Cardiac muscle cell (in vitro differentiated cells and primary cell): ENCODE measurements at places on chromosomes 4 and X.

DNA sequence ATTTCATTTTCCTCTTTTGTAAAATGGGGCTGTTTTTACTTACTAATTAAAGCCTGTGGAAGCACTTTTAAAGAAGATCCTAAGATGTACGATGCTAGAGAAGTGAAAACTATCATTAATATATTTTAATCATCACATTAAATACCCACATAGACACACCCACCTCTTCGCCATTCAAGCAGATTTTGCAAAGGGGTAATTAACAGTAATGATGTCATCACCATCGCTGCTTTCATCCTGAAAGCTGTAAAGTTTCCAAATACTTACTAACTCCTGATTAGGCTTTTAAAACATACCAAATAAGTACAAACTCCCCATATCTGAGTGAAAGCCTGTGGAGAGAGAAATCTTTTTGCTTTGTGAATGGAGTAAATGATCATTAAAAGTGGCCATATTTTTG, 17.6 kb upstream of the NYX start:
- DNase-seq, result no peak

GRCh38 chrX:39618178-39618577, 479.6 kb downstream of the BCOR start:
- no peak for DNase-seq

DNA sequence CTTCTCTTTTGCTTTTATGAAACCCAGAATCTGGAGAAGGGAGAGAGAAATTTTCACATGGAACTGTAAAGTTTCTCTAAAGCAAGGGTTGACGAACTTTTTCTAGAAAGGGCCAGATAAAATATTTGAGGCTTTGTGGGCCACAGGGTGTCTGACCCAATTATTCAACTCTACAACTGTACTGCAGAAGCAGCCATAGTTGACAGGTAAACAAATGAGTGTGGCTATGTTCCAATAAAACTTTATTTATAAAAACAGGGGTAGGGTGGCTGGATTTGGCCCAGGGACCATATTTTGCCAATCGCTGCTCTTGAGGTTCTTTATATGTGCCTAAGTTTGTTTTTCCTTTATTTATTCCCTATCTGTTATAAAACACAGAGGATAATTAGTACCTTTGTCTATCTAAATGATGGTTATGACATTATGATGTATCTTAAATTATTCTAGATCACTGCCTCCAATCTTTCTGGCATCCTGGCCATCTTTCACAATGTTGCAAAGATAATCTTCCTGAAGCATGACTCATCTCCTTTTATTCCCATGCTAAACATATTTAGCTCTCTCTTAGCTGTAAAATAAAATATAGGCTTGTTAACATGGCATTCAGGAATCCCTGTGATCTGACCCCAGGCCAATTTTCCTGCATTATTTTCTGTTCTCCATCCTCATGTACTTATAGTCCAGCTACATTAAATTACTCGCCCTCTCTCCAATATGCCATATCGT, 106.8 kb upstream of the CBLL2 start:
- peak; percentile 23 for DNase-seq

DNA sequence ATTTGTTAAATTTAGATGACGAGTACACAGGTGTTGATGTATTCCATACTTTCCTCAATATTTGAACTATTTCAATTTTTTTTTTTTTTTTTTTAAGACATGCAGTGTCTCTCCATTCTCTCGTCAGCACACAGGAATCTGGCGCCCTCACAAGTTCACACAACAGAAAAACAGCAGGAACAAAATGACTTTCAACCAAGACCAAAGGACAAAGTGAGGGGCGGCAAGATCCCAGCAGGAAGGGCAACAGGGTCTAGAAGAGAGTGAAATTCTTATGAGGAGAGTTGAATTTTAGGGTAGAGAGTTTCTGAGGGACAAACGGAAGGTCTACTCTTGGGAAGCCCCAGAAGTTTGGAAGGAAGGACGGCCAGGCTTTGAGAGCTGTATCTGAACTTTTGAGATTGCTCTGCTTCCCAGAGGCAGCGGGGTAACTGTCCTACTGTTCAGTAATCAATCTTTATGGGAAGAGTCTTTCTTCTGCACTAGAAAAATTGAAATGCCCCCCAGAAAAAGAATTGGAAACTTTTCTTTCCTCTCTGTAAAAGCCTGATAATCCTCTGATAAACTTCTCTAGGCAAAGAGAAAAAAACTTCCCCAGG, 760.2 kb downstream of the RAB28 start:
- DNase-seq, result peak; percentile 35

- no peak for DNase-seq
These were observed 22.7 kb upstream of the DKK2 start for GRCh38 chr4:107058828-107059227.

DNA sequence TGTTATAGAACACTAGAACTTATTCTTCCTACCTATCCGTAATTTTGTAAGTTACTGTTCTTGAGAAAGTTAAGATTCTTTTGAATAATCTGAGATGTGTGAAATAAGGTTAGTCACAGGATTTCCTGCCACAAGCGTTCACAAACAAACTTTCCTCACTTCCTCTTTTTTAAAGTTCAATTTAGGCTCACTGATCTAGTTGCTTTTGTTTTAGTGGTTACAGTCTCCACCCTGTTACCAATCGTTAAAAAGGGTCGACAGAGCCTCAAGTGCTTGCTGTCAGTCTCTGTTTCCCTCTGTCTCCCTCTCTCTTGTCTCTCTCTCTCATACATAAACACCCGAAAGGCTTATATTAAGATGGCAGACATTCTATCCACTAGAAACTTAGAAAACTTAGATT, 35.9 kb upstream of the STK26 start:
- no peak for DNase-seq

DNA sequence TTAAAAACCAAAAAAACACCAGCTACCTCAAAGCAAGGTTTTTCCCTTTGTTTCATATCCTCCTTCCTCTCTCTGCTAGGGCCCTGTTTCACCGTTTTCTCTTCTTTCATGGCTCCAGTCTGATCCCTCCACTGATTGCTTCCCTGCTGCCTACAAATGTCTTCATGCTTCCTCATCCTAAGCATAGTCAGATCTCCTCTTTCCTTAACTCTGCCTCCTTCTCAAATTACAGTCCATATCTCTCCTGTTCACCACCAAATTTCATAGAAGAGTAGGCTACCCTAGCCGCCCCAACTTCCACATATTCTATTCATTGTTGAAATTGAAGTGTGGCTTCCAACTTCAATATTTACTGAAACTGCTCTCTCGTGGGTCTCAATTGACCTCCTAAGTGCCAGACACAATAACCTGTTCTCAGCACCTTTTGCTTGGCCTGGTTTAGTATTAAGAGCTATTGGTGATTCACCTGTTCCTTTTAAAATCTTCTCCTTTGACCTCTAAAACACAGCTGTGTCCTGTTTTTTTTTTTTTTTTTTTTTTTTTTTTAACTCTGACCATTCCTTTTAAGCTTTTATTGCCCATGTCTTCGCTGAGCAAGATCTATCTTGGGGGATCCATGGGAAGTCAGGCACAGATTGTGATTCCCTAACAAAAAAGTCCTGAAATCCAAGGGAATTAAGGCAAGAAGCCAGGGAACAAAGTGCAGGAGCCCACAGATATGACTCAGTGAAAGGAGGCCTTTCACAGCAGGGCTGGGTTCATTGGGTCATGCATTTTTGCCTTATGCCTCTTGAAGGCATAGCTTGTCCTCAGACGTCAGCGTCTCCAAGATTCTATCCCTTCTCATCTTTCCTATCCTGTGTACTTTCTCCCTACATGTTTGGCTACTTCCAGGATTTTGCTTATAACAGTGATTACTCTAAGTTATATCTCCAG, 85.4 kb downstream of the RPS3A start:
- peak; percentile 80 for DNase-seq

DNA sequence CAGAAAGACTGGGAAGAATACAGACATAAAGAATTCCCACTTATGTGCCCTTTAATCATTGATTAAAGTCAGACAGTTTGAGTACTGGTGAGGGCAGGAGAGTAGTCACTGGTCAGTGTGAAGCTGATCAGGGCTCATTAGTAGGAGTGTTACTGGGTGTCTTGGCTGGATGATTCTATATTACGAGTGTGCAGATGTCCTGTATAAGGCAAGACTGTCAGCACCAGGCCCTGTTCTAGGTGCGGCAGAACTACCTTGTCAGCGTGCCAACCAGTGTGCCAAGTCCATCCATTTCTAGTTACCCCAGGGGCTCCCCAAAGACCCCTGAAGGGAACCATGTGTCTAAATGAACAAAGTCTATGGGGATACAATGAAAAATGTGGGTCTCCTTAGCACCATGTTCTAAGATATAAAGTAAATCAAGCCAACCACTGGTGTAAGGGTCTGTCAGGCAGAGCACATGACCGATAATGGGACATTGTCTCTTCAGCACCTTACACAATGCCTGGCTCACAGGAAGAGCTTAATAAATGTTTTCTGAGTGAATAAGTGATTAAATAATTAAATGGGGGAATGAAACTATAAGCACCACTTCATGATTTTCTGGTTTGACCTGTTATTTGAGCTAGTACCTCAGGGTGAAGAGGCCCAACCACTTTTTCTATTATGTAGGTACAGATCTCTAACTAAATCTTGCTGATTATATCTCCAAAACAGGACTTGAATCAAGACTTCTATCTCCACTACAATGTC, 205.0 kb downstream of the CAMK2D start:
- no peak for DNase-seq

GRCh38 chrX:98956014-98956413, 1454.1 kb downstream of the PCDH19 start:
- no peak for DNase-seq

- DNase-seq, result peak; percentile 6
These were observed 280.1 kb downstream of the PABPC4L start for GRCh38 chr4:133921280-133922195.

- DNase-seq, result no peak
These were observed 10.0 kb downstream of the N4BP2 start for GRCh38 chr4:40066651-40067050.

DNA sequence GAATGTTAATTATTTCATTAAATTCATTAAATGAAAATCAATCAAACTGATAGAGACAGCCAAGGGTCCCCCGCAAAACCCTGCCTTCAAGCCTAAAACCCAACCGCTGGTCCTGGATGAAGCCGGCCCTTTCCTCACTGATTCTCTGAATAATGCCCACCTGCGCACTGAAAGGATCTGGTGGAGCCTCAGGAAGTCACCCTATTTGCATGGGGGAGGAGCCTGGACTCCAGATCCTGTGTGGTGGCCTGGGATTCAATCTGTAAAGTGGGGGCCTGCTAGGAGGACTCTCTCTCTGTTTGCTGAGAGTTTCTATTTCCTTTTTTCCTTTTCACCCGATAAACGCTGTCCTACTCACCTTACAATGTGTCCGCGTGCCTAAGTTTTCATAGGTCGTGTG, 97.9 kb upstream of the ADAMTS3 start:
- no peak for DNase-seq

- DNase-seq, result peak; percentile 2
These were observed 792 bp downstream of the PPP1R3F start for GRCh38 chrX:49270249-49270921.

DNA sequence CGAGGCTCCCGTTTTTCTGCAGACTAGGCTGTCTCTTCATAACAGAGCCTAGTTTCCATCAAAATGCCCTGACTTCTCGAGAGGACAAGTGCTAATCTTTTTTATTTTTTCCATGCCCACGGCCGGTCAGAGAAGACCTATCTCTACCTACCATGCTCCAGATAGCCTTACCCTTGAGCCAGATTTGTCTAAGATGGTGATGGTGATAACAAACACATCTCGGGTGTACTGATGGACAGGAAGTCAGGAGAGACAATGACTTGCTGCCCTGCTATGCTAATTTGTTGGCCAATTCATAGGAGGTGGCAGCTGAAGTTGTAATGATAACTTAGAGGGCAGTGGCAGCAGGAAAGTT, 42.2 kb upstream of the NKRF start:
- no peak for DNase-seq
